Activated T-cell treated with anti-CD3 and anti-CD28 coated beads for 24 hours (primary cell): ENCODE measurements at places on chromosomes 3 and 15.

DNA sequence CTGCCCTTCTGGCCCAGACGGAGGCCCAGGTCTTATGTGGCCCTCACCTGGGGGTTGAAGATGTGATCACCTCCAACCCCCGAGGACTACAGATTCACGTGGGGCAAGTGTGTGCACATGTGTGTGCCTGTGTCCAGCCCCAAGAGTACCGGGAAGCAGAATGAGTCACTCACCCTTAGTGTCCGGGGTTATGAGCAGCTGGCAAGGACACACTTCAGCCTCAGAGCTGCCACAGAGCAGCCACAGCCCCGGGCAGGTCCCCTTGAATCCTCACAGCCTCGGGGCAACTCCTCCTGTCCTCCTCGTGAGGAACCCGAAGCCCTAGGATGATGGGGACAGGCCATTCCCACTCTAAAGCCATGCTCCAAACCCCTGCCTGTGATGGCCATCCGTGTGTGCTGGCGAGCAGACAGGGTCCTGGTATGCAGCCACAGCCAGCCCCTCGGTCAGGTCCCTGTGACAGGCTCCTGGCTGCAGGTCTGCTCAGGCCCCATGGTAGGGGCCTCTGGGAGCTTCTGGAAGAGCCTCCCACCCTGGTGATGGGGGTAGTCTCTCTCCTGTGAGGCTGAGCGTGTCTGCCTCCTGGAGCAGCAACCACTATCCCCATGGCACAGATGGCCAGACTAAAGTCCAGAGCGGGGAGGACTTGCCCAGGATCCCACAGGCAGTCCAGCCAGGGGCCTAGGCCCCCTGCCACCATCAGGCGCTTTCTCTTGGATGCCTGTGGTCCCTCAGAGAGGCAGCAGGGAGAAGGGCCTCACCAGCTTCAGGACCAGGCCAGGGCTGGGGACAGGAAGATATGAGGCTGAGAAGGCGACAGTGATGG is 852 bp downstream of the STAB1 start:
- DNase-seq, result no peak

DNA sequence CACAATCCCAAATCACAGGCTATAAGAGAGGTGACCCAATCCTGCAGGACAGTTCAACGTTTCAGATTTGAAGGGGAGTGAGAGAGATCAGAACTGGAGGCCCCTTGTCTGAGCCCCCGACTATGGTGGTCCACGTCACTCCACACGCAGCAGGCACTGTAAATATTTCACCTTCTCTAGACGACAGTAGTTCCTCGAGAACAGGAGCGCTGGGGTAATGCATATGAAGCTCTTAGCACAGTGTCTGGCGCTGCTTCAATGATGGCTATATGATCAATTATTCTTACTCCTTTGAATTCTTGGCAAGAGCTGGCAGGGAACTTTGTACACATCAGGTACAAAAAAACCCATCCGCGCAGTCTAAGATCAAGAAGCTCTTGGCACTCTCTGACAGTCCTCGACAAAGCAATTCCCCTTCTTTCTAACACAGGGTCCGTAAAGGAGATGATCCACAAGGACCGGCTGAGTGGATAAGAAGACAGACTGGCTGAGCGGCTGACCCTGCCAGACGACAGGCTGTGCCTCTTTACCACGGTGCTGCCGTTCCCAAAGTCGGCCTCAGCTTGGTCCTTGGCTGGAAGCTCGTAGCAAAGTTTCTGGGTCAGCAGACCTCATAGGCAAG is 522 bp upstream of the NRROS start:
- no peak for DNase-seq

GRCh38 chr3:13177641-13178040 is 104.4 kb upstream of the IQSEC1 start:
- DNase-seq, result no peak

DNA sequence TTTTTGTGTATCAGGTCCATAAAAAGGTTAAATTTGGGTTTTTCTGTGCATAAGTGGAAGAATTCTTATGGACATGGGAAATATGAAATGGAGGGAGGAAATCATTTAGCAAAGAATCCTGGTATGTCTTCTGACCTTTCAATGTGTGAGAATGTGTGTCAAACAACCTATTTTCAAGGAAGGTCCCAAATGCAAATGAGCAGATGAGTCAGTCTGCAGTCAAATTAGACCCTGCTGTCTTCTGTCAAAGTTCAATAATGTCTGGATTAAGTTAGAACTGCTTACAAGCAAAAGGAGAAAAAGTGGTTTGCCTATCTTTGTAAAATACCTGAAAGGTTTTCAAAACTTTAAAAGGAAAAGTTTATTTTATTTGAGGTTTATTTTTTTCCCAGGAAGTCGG is 15.3 kb downstream of the FBN1 start:
- no peak for DNase-seq

DNA sequence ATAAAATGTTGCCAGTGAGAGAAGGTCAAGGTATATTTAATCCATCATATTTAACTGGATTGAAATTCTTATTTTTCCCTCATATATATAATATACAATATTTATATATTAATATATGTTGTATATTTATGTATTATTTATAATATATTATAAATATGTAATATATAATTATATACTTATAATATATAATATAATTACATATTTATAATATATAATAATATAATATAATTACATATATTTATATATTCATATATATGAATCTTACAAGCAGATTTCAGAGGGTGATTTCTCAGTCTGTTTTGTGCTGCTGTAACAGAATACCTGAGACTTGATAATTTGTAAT is 52.7 kb upstream of the TLE3 start:
- no peak for DNase-seq

GRCh38 chr15:69398491-69398891 is 15.7 kb upstream of the KIF23 start:
- DNase-seq, result no peak

DNA sequence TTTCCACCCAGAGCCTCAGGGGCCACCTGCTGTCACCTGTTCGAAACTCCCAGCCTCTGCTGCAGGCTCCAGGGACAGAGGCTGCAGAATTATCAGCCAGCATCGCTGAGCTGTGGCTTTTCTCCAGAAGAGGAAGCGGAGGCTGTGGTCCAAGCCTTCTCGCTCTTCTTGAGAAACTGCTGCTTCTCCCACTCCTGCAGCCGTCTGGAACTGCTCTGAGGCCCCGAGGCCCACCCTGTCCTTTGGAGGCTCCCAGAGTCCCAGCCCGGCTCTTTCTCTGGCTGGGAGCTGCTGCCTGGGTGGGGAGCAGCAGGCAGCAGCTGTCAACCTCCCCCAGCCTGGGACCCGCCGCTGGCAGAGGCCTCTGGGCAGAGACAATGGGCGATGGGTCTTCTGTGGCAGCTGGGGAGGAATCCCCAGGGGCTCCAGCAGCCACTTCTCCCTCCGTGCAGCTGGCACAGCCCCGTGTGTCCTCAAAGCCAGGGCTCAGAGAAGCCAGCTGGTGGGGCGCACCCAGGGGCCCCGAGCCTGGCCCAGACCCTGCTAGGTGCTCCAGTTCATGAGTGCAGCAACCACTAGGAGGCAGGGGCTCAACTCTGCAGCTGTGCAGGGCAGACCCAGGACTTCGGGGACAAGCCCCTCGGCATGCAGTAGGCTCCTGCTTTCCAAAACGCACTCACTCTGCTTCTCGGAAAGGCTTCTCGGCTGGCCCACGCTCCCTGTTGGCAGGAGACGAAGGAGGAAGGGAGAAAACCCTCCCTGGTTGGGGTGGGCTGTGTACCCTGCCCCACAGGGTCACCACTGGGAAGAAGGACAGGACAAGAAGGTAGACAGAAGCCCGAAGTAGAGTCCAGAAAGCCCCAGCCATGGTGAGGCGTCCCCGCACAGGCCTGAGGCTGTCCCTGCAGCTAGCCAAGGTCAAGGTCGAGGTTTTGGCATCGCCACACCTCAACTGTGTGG is 49.9 kb upstream of the FURIN start:
- no peak for DNase-seq

- DNase-seq, result no peak
Measured at GRCh38 chr15:91116113-91117067, 16.3 kb downstream of the SV2B start.

DNA sequence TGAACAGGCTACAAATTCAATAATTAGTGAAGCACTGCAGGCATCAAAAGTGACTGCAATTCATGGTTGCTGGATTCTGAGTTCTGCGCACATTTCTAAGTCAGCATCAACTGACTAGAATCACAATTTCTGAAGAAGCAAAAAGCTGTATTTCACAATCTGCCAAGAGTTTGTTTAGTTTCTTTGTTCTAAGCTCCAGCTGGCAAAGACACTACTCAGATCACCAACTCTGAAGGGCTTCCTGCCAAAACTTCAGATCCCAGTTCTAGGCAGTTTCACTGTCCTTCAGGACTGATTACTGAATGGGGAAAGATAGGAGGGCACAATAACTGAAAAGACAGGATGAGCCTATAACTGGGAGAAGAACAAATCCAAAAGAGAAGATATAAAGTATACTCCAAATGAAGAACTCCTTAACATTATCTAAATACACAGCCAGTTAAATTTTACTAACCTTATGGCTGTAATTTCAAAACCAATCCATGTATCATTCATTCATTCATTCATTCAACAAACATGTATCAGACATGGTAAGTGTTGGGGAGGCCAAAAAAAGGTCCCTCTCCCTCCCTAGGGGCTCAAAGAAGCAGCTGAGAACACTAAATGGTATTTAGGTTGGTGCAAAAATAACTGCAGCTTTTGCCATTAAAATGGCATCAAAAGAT is 17.1 kb downstream of the TJP1 start:
- no peak for DNase-seq

DNA sequence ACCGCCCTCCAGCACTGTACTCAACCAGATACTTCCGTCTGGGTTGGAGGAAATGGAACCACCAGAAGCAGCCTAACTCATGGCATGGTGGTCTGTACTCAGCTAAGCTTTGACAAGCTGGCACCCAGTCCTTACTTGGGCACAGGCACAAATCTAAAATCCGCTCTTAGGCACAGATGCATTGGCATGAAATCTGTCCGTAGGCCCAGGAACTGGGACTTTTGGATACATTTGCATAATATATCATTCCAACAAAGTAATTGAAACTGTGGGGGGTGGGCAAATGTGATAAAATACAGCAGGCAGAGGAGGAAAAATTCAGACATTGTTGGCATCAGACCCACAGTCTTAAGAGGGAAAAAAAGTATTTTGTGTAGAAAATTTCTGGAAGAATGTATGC is 75.4 kb downstream of the C3orf85 start:
- no peak for DNase-seq

GRCh38 chr15:84883466-84883865 is 996 bp upstream of the SLC28A1 start:
- no peak for DNase-seq

GRCh38 chr3:180188512-180189309 is 152.0 kb upstream of the PEX5L start:
- no peak for DNase-seq

- DNase-seq, result no peak
Measured at GRCh38 chr15:50353251-50353974, 1.6 kb downstream of the GABPB1 start.

- DNase-seq, result peak; percentile 61
Measured at GRCh38 chr3:134473868-134474546, 11.8 kb downstream of the ANAPC13 start.

DNA sequence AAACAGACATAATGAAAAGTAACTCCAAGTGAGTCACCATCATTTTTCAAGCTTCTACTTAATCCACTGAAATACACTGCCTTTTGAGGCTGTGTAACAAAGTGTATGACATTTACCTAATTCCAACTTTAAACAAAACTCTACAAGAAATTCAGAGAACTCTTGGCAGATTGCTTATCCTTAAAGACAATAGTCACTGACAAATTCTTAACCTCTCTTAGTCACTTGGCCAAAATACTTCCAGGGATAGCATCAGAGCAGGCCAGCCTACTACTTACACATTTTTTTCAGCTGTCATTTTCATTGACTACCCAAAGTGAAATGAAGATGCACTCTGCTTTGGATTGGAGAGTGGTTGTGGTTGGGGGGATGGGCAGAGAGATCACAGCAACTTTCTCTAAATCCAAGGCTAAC is 3.6 kb downstream of the WWTR1 start:
- no peak for DNase-seq

GRCh38 chr15:87671289-87671688 is 585.2 kb downstream of the NTRK3 start:
- DNase-seq, result no peak

- no peak for DNase-seq
Measured at GRCh38 chr3:43288366-43288765, 2.0 kb downstream of the SNRK start.

GRCh38 chr3:186637686-186638085 is 2.5 kb upstream of the FETUB start:
- no peak for DNase-seq

DNA sequence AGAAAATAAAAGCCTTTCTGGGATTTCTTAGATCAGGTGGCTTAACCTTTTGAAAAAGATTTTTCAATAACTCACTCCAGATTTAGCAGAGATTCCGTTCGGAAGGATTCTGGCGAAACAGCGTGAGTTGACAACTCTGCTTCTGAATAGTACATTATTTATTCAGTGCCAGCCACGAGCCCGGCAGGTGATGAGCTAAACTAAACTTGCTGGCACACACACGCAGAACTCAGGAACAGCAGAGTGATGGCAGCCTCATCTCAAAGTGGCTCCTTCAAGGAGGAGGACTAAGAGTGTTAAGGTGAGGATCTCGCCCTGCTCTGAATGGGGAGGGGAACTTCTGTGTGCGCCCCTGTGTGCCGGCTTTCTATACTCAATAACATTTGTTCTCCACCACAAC is 114.3 kb downstream of the FAM43A start:
- no peak for DNase-seq

DNA sequence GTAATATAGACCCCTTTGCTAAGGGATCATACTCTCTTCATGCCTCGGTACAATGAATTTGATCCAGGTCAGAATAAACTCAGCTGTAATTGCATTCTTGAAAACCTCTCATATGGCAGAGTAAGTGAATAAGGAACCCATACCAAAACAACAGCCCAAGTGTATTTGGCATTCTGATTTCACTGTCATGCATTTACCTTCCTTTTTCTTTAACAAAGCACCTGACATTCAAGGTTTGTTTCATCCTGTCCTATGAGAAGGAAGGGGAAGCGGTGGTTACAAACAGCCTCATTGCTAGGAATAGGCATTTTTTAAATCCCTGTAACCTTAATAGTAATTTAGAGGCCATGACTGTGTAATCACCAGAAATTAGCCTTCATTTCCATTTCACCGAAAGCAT is 97.1 kb downstream of the LSAMP start:
- DNase-seq, result no peak

- DNase-seq, result no peak
Measured at GRCh38 chr15:60408463-60408981, 10.7 kb upstream of the ANXA2 start.

DNA sequence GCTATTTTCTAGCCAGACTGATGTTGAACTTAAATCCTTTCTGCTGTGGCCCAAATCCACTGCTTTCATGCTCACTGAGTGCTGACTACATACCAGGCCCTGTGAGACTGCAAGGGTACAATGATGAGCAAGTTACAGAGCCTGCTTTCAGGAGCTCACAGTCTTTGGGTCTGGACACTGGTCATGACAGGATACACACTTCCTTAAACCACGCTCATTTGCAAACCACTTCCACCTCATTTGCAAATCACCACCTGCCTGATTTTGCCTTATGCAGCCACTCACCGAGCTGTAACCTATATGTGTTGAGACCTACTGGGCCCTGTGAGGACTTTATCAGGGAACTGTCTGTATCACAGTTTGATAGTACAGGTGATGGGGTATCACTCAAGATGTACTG is 50.2 kb upstream of the LRRC58 start:
- no peak for DNase-seq

GRCh38 chr15:71050461-71050860 is 64.8 kb upstream of the THSD4 start:
- no peak for DNase-seq

GRCh38 chr3:69983546-69984265 is 15.8 kb upstream of the SAMMSON start:
- no peak for DNase-seq

- DNase-seq, result no peak
Measured at GRCh38 chr3:71585887-71586809, 2.6 kb upstream of the FOXP1 start.
